DND-41 (cell line): ENCODE measurements at places on chromosomes 2 and 18.

GRCh38 chr2:118249531-118249930, 161.3 kb downstream of the INSIG2 start:
- no peak for DNase-seq

DNA sequence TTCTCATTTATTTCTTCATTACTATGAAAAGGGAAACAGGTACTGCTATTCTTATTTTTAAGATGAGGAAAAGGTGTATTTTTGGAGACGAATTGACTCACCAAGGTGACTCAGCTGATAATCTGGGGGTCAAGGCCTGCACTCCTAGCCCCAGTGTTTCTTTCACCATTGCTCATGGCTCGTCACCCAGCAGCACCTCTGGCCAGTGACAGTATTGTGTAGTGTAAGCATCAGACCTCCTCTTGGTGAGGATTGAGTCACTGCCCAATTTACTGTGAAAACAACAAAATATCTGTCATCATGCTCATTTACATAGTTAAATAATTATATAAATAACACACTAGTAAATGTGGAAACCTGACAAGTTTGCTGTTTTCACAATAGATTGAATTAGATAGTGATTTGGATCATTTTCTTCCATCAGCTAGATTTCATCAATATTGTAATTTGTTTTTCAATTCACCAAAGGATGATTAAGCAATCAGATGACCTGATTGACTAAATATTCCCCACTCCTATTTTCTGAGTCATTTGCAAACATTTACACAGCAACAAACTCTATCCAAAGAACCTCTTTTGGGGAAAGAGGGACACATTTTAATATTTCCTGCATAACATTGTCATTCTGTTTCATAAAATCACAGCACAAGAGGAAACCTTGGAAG, 492.8 kb upstream of the RAB12 start:
- no peak for DNase-seq

- no peak for DNase-seq
Measured at GRCh38 chr2:152766928-152767327, 48.5 kb downstream of the ARL6IP6 start.

DNA sequence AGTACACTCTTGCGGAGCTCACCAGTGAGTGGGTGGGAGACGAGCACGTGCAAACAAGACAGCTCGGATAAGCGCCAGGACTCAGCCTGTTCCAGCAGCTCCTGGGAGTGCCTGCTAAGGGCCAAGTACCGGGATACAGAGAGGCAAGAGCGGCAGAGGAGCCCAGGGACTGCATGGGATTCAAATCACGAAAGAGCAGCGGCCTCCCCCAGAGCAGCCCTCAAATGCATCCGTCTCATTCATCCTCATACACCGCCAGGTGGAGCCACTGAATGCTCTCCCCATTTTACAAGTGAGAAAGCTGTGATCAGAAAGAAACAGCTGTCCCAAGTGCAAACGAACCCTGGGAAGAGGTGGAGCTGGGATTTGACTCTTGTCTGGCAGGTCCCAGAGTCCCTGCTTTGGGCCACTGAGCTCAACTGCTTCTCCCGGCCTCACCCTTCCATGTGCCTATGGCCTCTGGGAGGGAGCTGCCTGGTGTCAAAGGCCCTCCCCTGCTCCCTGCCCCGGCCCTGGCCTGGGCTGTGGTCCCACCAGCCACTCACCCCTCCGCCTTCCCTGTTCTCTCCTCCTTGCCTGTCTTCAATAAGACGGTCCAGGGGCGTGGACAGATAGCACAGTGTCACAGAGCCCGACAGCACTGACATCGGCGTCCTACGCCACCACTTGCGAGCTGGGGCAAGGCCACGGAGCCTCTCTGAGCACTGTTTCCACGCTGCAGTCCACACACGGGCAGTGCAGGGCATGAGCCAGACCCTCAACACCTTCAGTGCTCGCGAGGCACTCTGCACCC, 72.8 kb upstream of the TAF1B start:
- peak; percentile 37 for DNase-seq

- no peak for DNase-seq
Measured at GRCh38 chr2:106972782-106973181, 86.8 kb upstream of the ST6GAL2 start.

DNA sequence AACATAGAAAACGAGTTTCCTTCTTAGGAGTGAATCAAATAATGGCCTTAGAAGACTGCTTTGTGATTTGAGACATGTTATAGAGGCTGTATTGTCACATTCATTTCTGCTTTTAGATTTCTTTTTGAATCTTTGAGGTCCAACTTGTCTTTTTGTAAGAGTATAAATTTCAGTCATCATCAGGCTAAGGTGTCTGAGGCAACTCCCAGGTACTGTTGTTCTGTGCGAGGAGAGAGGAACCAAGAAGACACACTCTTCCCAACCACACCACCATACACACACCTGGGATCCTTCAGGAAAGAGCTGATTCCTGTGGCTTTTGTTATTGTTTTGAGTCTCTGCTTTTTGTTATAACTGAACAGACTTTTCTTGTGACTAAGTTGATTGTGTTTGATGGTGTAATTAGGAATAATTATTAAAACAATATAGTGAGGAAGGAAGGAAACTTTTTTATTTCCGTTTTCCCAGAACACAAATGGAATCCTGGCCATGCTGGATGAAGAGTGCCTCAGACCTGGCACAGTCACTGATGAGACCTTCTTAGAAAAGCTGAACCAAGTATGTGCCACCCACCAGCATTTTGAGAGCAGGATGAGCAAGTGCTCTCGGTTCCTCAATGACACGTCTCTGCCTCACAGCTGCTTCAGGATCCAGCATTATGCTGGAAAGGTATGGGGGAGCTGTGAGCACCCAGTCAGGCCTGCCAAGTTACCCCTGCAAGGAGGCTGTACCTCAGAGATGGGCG, 140.4 kb downstream of the MYO1B start:
- DNase-seq = no peak

DNA sequence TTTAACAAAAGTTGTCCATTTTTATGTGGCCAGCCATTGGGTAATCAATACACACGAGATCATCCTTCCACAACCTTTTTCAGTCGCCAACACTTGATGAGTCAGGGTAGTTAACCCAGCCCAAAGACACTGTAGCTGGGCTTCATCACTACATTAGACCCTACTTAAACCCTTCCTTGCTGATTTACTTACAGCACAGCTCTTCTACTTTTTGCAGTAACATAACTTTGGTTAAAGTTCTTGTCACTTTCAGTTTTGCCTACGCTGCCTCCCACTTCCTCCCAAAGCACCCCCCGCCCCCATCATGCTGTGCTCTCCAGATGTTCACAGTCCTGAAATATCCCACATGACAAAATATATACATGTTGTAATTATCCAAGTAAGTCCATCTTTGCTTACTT, 103.6 kb downstream of the CDK15 start:
- peak; percentile 74 for DNase-seq

- no peak for DNase-seq
Measured at GRCh38 chr2:152415231-152415642, 80.3 kb downstream of the FMNL2 start.

DNA sequence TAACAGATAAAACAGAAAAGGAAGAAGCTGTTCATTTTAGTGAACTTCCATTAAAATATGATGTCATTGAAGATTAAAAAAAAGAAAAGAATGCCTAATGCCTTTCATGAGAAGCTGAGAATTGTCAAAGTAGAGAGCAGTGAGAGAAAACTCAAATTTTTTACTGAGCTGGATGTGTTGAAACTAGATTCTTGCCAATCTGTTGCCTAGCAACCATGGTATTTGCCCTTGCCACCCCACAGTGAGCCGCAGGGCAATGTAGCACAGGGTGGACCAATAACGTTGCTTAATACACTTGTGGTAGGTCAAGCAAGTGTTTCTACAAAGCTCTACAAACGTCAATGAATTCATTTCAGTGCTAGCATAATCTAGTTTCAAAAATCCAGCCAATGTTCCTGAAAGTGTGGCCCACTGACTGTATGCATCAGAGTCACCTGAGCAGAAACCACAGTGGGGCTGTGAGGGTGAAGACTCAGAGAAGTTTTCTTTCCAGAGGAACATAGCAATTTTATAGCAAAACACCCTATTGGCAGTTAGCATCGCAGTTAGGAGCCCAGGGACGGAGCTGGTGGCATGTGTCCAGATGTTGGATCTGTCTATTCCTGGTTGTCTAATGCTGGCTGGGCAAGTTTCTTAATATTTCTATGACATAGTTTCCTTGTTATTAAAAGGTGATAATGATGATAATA, 132.2 kb downstream of the DOCK10 start:
- DNase-seq = no peak

- no peak for DNase-seq
Measured at GRCh38 chr2:100718065-100718629, 101.8 kb upstream of the NPAS2 start.

DNA sequence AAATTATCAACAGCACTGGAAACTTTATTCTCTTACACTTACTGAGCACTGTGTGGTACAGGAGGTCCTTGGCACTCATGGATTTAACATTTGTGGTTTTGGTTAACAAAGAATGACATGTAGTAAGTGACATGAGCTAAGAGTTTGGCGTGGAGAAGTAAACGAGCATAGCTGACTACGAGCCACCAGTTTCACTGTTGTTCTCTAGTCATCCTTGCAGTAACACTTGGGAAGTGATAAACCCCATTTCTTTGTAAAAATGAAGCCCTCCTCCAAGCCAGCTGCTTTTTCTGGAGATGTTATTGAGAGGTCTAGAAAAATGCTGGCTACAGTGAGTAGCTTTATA, 32.7 kb downstream of the QPCT start:
- no peak for DNase-seq

GRCh38 chr2:220188031-220188430, 560.6 kb downstream of the SLC4A3 start:
- no peak for DNase-seq

DNA sequence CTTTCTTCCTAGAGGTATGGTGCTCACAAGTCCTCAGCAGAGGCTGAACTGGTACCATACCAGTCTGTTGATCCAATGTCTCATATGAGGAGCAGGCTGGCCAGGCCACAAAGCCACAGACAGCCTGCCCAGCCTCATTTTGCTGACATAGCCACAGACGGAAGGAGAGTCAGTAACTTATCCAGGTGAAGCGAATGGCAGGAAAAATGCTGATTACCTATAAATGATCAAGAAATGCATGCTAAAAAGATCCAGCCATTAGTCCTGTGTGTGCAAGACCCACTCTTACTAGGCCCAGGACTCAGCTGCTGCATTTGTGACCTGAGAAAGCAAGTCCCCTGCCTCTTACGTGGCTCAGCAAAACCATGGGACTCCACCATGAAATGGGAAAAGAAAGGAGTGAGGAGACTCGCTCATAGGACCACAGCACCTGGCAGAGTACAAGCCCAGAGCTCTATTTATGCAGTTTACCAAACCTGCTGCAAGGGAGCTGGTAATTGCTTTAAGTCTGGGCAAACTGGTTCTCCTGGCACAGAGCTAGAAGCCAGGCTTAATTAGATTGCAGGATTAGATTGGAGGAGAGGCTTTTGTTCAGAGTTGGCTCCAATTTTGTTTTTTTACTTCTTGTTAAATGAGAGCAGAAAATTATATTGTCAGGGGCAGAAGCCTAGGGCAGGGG, 19.0 kb downstream of the RHOB start:
- DNase-seq = no peak

DNA sequence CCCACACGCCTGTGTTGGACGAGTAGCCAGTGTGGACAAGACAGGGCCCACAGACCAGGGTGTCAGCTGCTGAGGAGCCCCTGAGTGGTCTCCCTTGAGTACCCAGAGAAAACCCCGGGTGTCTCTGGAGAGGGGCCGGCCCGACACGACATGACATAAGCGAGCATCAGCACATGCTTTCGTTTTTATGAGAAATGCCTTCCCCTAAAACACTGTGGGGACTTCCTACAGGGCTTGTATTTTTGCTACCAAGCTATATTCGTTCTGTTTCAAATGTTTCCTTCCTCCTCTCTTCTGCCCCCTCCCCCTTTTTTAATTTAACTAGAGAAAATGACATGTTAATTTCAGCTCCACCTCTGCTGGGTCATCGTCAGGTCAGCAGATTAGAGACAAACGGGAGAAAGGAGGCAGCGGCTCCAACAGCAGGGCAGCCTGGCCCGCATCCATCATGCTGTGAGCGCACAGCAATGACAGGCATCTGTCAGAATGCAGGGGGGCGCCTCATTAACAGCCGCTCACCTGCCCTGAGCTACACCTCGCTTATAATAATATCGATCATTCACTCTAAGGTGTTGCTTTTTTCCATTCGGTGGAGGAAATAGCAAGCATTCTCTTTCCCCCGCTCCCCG, 286.2 kb downstream of the ZNF516 start:
- no peak for DNase-seq

DNA sequence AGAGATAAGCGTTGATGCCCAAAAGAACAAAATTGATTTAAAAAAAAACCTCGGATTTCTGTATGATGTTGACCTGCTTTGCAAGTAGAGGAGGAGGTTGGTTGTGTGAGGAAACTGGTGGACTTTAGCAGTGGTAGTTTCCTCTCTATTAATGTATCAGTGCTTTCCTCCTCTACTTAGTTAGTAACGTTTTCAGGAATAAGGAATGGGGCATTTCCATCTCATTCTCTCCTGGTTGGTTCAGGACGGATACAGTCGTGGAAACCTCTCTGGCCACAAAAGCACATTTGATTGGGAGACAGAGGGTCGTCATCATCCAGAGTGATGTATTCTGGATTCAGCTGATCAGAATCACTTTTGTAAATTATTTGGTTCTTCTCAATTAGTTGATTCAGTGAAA, 1.5 kb downstream of the FHOD3 start:
- no peak for DNase-seq

DNA sequence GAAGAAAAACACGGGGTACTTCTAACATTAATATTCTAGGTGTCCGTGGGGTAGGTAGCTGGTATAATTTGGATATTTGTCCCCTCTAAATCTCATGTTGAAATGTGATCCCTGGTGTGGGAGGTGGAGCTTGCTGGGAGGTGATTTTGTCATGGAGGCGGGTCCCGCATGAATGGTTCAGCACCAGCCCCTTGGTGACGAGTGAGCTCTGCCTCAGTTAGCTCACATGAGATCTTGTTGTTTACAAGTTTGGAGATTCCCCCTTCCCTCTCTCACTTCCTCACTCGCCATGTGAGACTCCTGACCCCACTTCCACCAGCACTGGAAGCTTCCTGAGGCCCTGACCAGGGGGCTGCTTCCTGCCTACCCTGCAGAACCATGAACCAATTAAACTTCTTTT, 35.4 kb upstream of the DNER start:
- no peak for DNase-seq

GRCh38 chr2:178829299-178829960, 22.2 kb upstream of the TTN start:
- no peak for DNase-seq

GRCh38 chr18:11309172-11309571, 159.8 kb upstream of the PIEZO2 start:
- DNase-seq = peak; percentile 19
